ENCODE measurements at places on chromosomes 5 and 9.

DNA sequence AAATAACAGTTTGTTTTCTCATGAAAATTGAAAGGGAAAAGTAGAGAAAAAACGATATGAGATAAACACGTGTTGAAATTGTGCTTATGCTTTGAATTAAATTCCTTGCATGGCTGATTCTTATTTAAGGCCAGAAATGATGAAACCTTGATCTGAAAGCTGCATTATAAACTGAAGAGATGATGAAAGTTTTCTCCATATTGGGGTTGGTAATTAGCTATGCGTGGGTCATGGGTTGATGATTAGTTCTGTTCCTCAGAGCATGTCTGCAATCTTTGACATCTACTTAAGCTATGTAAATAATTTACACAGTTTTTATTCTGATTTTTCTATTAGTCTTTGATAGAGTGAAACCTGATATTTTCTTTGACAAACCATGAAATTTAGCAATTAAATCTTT lies 264.1 kb downstream of the CD180 start:
- DNase-seq = no peak

DNA sequence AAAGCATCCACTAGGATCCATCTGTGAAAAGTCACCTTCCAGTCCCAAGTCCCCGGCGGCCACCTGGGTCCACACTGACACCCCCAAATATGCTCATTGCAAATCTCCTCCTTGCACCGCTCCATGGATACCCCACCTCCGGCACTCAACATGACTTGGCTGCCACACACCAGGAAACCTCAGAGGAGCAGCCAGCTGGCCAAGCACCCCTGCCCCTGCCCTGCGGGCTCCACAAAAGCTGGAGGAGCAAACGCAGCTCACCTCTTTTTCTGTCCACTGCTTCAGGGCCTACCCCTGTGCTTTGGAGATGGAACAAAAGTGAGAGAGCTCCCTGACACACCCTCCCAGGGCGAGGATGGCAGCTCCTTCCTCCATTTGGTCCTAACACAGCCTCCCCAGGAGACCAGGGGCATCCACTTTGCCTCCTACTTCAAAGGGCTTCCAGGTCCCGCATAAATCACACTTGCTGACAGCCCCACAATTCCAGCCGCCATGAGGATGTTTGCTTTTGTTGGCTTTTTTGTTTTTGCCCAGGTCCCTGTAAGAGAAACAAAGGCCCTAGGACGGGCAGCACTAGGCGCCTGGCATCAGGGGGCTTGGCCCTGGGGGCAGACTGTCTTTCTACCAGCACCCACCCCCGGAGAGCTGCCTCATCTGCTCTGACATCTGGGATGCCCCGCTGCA lies 14.8 kb downstream of the ROR2 start:
- no peak for DNase-seq

GRCh38 chr9:15959663-15960062 lies 406.8 kb downstream of the CCDC171 start:
- DNase-seq = no peak

DNA sequence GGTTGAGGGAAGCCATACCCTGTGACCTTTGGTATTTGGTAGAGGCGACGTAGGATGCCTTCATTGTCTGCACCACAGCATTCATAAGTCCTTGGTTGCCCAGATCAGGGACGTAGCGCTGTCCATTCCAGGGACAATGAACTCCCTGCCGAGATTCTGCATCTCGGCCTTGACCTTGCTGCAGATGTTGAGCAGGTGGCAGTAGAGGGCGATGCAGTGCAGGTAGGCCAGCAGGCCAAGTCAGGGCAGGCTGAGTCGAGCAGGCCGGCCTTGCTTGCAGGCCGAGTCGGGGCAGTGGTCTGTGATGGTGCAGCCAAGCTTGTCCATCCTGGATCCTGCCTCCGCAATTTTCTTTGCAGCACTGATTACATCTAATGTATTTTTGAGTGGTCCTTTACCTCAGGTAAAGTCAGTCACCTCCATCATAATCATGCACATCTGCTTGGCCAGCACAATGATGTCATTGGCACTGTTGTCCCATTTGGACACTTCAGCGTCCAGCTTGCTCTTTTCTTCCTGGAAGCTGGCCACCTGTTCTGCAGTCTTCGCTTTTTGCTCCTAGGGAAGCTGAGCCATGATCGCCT lies 93.4 kb upstream of the CCDC112 start:
- DNase-seq = no peak

DNA sequence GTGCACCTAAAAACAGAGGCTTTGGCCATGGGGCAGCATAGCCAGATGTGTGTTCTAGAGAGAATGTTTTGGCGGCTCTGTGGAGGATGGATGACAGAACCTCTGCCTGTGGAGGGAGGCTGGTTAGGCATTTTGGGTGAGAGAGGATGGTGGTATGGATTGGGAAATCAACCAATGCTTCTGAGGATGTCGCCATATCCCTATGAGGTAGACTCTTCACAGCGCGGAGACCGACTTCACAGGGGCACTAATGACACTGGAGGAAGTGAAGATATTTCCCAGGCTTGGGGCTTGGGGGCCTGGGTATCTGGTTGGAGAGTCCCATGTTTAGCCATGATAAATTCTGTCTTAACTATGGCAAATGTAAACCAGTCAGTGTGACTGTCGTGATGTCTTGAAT lies 140.6 kb upstream of the KLF4 start:
- DNase-seq = no peak

Measured in dermis microvascular lymphatic vessel endothelial cell (primary cell).